ENCODE measurements at places on chromosomes 5 and 9. TPM values are rescaled to one million over a fixed set of nuclear protein-coding genes. Genes with fewer than 3 reads are reported as not detected.

The PCDHGA2 gene
- total RNA-seq = 0.08 TPM

The INPP5E gene
- total RNA-seq = 22.8 TPM

GRCh38 chr5:137055271-137055872, 443.8 kb downstream of the SPOCK1 start:
- no peaks in the 10 kb centered on the region for H3K4me1 ChIP-seq
- H3K36me3 ChIP-seq = no peaks in the 10 kb centered on the region
- H3K27me3 ChIP-seq = no peaks in the 10 kb centered on the region
- H3K27ac ChIP-seq = no peak overlapping the region
- no peak overlapping the region for H3K4me3 ChIP-seq

DNA sequence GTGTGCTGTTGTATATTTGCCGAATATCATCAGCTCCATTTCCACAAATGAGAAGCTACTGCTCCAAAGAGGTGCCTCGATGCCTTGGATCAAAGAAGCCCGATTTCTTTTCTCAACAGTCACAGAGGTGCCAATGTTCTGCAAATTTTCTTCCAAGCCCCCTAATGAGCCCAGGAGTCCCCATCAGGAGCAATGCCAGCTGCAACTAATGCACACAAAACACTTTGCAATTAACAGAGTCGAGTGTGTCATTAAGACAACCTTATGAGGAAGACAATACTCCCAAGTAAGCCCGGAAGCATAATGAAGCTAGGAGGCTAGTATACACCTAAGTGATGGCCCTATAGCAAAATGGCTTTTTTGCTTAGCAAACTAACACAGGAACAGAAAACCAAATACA, 247.0 kb downstream of the TRIM32 start:
- no peaks in the 10 kb centered on the region for H3K36me3 ChIP-seq
- no peaks in the 10 kb centered on the region for H3K4me1 ChIP-seq

The FCN1 gene
- total RNA-seq = 2.3 TPM

The LARP1 gene
- total RNA-seq = 175 TPM

The MAPK9 gene
- total RNA-seq = 45.0 TPM

GRCh38 chr9:116452634-116453033, 234.5 kb upstream of the TRIM32 start:
- DNase-seq = no peak
- no peaks in the 10 kb centered on the region for H3K27me3 ChIP-seq
- H3K4me3 ChIP-seq = no peak overlapping the region
- no peaks in the 10 kb centered on the region for H3K4me1 ChIP-seq
- no peaks in the 10 kb centered on the region for H3K36me3 ChIP-seq

The IFNA5 gene
- 0.31 TPM for total RNA-seq

DNA sequence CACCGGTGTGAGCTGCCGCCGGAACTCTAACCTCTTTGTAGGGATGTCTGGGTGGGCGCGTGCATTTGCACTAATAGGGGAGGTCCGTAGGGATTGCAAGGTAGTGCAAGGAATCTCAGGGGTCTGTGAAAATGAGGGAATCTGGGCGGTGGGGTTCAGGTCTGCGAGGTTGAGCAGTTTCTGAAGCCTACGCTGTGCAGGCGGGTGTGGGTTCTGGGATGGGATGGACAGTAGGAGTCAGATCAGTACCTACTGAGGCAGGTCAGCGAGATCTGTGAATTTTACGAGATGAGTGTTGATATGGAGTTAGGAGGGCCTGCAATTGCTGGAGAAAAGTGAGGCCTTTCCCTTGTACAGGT, 856 bp upstream of the ATOSB start:
- peaks cover 5% of the 10 kb centered on the region for H3K27me3 ChIP-seq
- no peak for DNase-seq
- H3K27ac ChIP-seq = peak overlapping the region; percentile 98
- peaks cover 6% of the 10 kb centered on the region for H3K36me3 ChIP-seq

- peaks cover 14% of the 10 kb centered on the region for H3K4me1 ChIP-seq
- no peak overlapping the region for H3K4me3 ChIP-seq
- peaks cover 12% of the 10 kb centered on the region for H3K27me3 ChIP-seq
Observed at GRCh38 chr9:81683704-81684103, 5.6 kb downstream of the TLE1 start.

- no peaks in the 10 kb centered on the region for H3K4me1 ChIP-seq
- H3K27me3 ChIP-seq = peaks cover 7% of the 10 kb centered on the region
- no peak for DNase-seq
- H3K36me3 ChIP-seq = no peaks in the 10 kb centered on the region
Observed at GRCh38 chr5:155082401-155082800, 68.8 kb downstream of the KIF4B start.

- no peak for DNase-seq
- no peak overlapping the region for H3K27ac ChIP-seq
- peaks cover 7% of the 10 kb centered on the region for H3K27me3 ChIP-seq
- H3K36me3 ChIP-seq = no peaks in the 10 kb centered on the region
- H3K4me3 ChIP-seq = no peak overlapping the region
Observed at GRCh38 chr5:148205044-148205806, 2.4 kb downstream of the SPINK6 start.

DNA sequence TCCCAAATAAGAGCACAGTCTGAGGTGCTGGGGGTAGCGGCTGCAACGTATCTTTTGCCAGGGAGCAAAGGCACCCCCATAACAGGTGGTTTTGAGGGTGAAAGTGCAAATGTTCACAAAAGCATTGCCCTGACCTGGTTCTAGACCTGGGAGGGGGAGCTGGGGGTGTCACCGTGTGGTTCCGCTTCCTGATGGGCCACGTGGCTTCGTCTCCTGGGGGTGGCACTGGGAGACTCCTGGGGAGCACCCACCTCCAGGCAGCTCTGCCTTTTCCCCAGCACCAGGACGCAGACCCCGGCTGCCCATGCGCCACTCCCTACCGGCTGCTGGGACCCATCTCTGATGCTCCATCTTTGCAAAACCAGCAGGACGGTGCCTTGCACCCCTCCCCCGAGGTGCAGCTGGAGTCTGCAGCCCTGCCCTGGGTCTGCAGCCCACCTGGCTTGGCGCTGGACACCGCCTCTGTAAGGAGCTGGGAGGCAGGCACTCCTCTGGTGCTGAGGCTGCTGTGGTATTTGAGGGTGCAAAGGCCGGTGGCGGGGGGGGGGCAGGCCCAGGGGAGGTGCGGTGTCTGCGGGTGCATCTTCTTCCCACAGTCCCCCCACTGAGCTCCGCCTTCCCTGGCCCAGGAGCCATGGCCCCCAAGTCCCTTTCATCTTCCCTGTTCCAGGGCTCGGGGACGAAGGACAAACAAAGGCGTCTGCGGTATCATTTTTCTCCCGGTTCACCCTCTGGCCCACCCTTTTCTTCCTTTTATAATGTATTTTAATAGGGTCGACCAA, 29.8 kb upstream of the RXRA start:
- H3K4me3 ChIP-seq = no peak overlapping the region
- H3K27me3 ChIP-seq = peaks cover 22% of the 10 kb centered on the region
- no peak overlapping the region for H3K27ac ChIP-seq
- H3K36me3 ChIP-seq = no peaks in the 10 kb centered on the region

DNA sequence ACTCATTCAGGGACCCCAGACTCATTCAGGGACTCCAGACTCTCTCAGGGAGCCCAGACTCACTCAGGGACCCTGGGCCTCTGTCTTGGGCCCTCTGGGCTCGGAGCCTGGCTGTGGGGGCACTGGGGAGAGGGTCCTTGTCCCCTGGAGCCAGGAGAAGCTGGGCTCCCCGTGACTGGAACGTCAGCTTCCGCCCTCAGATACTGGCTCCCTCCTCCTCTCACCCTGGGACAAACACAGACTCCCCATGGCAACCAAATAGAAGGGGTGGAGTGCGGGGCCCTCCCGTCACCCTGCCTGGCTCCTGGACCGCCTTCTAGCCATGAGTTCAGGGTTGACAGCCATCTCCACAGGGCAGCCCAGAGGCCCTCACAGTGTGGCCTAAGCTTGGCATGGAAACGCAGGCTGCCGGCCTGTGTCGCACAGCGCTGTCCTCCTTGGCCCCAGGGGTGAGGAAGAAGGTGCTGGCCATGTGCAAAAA, 27.6 kb downstream of the ZDHHC11B start:
- H3K36me3 ChIP-seq = no peaks in the 10 kb centered on the region
- DNase-seq = no peak

GRCh38 chr9:134030821-134031470, 5.7 kb downstream of the BRD3OS start:
- peaks cover 6% of the 10 kb centered on the region for H3K36me3 ChIP-seq
- no peaks in the 10 kb centered on the region for H3K27me3 ChIP-seq
- no peak for DNase-seq
- no peak overlapping the region for H3K27ac ChIP-seq
- no peak overlapping the region for H3K4me3 ChIP-seq

The ELOVL7 gene
- 0.57 TPM for total RNA-seq

DNA sequence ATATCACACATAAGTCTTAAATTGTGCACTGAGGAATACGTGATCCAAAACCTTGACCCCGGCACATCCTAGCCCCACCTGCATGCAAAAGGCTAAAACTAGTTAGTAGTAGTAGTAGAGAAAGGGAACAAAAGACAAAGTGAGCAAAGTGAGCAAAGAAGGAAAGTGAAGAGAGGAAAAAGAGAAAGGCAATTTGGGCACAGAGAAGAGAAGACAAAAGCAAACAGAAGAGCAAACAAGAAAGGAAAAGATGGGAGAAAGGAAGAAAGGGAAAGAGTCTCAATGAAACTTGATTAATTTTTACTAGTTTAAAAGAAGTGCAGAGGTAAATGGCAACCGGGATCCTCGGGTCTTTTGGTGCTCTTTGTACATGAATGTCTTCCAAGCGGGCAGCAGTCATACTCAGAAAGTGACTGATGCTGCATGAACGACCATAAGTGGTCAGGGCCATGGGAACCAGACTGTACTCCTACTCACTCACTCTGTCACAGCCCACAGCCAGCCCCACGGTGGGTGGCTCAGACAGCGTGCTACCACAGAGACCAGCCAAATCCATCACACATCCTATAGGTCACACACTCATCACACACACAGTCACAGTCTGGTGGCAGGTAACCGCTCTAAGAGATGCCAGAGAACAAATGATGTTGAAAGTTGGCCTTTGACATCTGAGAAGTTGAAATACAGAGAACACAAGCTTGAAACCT, 203.9 kb downstream of the FBN2 start:
- no peak for DNase-seq
- no peak overlapping the region for H3K27ac ChIP-seq
- H3K4me3 ChIP-seq = no peak overlapping the region
- no peaks in the 10 kb centered on the region for H3K4me1 ChIP-seq
- peaks cover 2% of the 10 kb centered on the region for H3K27me3 ChIP-seq

The LURAP1L gene
- not detected for total RNA-seq

DNA sequence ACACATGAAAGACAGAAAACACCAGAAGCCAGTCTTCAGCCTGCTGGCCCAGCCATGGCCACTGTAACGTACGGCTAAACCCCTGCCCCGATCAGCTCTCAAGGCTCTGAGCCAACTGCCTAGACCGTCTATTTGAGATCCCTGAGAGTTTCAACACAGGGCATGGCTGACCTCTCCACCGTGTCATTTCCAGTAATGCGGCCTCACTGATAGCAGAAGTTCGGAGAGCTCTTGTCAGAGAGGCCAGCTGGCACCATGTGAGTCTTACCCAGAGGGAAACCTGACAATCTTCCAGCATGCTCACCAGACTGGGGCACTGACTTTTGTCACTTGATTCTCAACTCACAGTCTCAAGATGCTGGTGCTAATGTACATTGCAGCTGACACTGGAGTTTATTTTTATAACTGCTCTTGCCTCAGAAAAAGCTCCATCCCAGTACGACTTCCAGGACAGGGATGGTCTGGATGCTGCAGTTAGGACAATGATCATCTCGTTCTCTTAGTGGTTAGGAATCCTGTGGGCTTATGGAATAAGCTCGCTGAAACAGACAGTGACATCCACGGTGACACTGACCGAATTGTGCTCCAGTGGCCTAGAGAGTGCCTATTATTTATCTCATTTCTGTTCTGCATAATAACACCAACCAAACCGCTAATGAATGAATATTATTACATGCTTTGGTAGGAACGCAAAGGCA, 372.7 kb downstream of the ICE1 start:
- DNase-seq = no peak
- no peaks in the 10 kb centered on the region for H3K36me3 ChIP-seq
- H3K4me3 ChIP-seq = no peak overlapping the region
- peaks cover 5% of the 10 kb centered on the region for H3K4me1 ChIP-seq

DNA sequence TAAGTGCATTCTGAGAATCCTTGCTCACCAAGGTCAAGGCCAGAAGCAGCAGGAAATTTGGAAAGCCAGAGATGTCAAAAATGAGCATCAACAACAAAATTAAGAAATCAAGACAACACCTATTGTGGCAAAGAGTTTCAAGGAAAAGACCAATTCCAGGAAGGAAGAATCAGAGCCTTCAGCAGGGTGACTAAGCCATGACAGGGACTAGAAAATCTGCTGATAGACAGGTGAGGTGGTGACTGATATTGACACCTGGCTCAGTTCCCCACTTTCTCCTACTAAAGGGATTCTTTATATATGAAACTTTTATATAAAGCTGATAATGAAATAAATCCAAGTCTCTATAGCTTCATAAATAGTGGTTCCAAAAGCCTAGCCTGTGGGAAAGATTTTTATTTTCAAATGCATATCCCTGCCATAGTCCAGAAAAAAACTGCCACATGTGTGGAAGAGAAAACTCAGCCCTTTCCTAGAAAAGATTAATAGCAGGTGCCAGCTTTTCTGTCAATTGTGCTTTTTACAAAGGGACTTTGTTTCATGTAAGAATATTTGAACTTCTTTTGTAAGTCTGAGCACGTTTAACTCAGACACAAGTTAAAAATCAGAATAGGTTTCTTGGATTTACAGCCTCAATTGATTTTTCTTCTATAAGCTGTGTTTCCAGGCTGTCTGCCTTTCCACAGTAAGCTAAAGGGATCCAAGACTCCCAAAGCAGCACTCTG, 81.1 kb upstream of the GRAMD2B start:
- H3K27me3 ChIP-seq = peaks cover 24% of the 10 kb centered on the region
- no peak for DNase-seq
- no peaks in the 10 kb centered on the region for H3K36me3 ChIP-seq
- H3K4me3 ChIP-seq = no peak overlapping the region
- H3K27ac ChIP-seq = no peak overlapping the region

GRCh38 chr5:64688965-64689364, 1.3 kb upstream of the SHISAL2B start:
- H3K4me3 ChIP-seq = no peak overlapping the region
- peaks cover 6% of the 10 kb centered on the region for H3K4me1 ChIP-seq
- H3K27me3 ChIP-seq = peaks cover 50% of the 10 kb centered on the region

DNA sequence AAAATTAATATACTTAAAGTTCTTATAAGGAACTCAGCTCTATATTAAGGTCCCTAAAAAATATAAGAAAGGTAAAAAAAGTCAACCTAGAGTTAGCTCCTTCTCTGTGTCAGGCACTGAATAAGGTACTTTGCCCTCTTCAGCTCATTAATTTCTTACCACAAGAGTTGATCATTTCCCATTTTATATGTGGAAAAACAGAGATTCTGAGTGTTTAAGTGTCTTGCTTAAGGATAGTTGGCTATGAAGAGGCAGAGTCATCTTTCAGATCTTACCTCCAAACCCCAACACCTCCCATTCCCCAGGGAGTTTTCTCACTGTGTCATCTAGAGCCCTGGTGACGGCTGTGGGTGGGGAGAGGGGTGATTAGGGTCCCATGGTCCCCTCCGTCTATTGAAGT, 40.6 kb downstream of the INSYN2B start:
- H3K36me3 ChIP-seq = peaks cover 5% of the 10 kb centered on the region
- H3K27me3 ChIP-seq = no peaks in the 10 kb centered on the region
- no peak overlapping the region for H3K4me3 ChIP-seq
- no peak overlapping the region for H3K27ac ChIP-seq
- no peak for DNase-seq

- no peaks in the 10 kb centered on the region for H3K27me3 ChIP-seq
- peaks cover 50% of the 10 kb centered on the region for H3K4me1 ChIP-seq
- H3K4me3 ChIP-seq = peak overlapping the region; percentile 18
- peaks cover 29% of the 10 kb centered on the region for H3K36me3 ChIP-seq
- peak; percentile 70 for DNase-seq
- peak overlapping the region; percentile 95 for H3K27ac ChIP-seq
Observed at GRCh38 chr9:20209391-20210340, 412.6 kb downstream of the MLLT3 start.
